Vagina (tissue), 2 donors: ENCODE measurements at places on chromosomes 6 and 20.
A peak's percentile ranks its signal among the peaks of the same experiment; 100 is the strongest.

GRCh38 chr6:130632897-130633296, 194.3 kb upstream of the SMLR1 start:
- DNase-seq: no peak

DNA sequence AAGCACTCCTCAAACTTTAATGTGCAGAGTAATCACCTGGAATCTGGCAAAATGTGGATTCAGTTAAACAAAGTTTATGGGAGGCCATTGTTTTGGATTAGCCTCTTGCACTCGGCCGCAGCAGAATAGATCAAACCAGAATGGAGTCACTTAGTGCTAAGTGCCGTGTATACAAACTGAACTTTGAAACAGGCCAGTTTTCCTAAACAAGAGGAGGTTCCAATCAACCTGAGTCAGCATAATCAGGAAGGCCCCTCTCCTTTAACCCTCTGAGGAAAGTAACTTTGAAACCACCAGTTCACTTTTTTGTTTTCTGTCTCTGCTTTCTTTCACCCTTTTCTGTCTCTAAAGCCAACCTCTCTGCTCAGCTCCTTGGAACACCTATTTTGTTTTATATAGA, 92.2 kb downstream of the UST start:
- DNase-seq: no peak

DNA sequence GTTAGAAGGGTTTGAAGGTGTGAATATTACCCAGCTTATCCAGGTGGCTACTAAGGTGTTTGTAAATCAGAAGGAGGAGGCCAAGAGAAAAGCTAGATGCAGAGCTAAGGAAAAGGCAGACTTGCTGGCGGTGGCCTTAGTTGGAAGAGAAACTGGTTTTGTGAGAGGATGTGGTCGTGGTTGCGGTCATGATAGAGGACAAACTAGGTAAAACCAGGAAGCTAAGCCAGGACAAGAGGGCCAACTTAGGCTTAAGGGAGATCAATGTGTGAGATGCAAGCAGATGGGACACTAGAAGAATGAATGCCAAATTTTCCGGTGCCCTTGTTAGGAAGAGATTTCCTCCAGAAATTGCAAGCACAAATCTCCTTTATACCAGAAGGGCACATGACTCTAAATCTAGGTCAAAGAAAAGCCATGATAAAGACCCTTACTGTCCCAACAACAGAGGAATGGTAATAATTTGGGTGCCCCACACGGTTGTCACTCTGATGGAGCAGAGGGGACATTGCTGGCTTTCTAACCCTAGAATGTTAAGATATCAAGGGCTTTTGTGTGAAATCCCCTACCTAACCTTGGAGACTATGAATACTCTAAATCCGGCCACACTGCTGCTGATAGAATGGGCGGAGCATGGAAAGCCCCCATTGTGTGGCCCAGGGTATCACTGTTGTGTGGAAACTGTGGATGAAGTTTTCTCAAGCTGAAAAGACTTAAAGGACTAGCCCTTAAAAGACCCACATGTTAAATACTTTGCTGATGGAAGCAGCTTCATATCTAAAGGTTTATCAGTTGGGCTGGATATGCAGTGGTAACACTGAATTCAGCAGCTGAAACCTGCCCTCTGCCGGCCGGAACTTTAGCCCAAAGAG, 7.8 kb downstream of the IL22RA2 start:
- DNase-seq: no peak

- DNase-seq: no peak
These were observed 108.7 kb downstream of the NCOA3 start for GRCh38 chr20:47610247-47610944.

DNA sequence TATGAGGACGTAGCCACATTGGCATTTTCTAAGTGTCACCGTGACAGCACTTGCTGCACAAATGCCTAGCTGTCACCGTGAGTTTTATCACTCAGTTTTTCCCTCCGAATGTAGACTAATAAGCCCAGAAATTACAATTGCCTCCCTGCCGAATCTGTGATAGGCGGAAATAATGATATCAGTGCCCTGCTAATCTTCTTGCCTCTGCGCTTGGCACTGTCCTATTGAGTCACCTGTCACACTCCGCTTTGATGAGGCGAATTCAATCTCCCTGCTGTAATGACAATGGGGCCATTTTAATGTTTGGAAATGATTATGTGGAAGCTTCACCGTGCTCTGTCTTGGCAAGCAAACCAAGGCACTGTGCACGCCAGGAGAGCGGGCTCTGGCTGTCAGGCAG, 112.8 kb downstream of the LINC00237 start:
- DNase-seq: no peak

- no peak for DNase-seq
These were observed 105.2 kb downstream of the GMPR start for GRCh38 chr6:16343593-16343992.

DNA sequence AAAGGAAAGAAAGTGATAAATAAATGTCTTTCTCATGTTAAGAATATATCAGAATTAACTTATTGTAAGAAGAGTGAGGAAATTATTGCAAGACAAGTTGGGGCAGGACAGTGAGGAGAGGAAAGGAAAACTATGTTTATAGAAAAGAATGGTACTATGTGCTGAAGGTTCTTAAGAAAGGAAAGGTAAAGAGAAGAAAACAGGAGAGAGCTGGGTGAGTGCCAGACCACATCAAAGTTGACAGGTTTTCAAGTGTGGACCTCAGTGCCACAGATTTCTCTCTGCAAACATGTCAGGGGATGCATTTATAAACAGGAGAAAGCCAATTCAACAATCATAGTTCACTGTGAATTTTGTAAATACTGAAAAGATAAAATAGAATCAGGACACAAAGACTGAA, 439.2 kb downstream of the PKHD1 start:
- DNase-seq: no peak

DNA sequence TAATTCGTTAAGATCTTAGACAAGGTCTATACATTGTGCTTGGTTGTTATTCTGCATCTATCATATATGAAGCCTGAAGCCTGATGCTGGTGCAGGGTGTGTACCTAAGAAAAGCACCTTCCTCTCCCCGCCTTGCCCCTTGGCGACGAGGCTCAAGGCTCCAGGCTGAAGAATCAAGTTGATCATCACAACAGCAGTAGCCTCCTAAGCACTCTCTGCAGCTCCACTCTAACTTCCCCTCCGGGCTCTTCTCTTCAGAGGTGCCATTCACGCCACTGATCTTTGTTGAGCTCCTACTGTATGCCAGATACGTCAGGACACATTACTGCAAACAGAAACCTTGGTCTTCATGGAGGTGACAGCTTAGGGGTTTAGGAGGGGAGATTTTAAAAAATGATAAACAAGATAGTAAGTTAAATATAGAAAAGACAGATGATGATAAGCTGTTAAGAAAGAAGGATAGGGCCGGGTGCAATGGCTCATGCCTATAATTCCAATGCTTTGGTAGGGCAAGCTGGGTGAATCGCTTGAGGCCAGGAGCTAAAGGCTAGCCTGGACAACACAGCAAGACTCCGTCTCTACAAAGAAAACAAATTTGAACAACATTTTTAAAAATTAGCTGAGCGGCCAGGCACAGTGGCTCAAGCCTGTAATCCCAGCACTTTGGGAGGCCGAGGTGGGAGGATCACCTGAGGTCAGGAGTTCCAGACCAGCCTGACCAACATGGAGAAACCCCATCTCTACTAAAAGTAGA, 38.4 kb upstream of the ZNF217 start:
- peak; percentile 52 for DNase-seq

GRCh38 chr6:125201961-125202729, 48.6 kb downstream of the TPD52L1 start:
- no peak for DNase-seq

DNA sequence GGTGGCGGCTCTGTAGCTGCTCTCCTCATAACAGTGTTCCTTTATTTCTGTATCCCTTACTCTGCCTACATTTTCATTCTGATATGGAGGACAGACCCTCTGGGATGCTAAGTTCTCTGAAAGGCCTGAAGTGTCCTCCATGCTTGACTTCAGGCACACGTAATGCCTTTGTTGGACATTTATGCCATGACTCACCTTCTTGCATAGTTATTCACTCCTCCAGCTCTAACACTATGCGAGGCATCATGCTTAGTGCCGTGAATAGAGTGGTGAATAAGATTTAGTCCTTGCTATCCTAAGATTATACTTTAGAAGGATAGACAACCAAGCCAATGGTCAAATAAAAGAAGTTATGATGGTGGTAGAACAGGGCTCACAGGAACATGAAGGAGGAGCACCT, 760.9 kb upstream of the FLRT3 start:
- no peak for DNase-seq

DNA sequence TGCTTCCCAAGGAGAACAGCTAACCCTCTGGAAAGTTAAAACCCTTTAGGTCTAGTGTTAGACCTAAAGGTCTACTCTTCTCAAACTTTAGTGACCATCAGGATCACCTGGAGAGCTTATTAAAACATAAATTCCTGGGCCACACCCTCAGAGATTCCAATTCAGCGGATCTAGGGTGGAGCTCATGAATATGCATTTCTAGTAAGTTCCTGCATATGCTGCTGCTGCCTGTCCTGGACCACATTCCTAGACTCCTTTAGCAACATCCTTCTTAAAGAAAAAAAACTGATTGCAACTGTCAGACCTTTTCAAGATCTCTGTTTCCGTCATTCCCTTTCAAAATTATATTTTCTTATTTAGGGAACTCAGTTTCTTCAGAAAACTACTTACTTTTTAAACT, 31.2 kb downstream of the SNAP25 start:
- no peak for DNase-seq
